AG04450 (cell line): ENCODE measurements at places on chromosomes 2 and 18.

DNA sequence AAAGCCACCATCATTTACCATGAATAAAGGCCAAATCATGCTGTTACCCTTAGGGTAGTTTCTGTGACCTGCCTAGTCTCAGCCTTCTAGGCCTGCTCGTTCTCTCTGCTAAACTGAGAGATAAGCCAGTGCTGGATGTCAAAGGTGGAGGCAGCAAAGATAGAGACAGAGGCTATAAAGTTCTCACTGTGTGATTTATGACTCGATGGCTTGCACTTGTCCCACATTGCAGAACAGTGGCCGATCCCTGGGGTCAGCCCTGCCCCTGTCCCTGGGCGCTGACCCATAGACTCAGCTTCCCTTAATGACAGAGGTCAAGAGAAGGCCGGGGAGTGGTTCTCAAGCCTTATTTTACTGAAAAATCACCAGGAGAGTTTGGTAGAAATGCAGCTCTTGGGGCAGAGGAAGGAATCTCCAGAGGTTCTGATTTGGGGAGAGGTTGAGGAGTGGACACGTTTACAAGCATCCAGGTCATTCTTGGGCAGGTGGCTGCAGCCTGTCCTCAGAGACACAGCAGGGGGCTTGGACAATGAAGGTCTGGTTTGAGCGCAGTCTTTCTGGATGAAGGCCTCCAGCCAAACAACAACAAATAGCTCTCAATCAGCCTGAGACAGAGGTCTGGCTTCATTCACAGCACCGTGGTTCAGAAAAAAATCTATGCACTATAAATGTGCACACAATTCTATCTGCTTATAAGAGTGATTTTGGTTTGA, 143.5 kb downstream of the ACKR3 start:
- DNase-seq = no peak

GRCh38 chr2:188265315-188265714, 26.4 kb upstream of the GULP1 start:
- DNase-seq = no peak

DNA sequence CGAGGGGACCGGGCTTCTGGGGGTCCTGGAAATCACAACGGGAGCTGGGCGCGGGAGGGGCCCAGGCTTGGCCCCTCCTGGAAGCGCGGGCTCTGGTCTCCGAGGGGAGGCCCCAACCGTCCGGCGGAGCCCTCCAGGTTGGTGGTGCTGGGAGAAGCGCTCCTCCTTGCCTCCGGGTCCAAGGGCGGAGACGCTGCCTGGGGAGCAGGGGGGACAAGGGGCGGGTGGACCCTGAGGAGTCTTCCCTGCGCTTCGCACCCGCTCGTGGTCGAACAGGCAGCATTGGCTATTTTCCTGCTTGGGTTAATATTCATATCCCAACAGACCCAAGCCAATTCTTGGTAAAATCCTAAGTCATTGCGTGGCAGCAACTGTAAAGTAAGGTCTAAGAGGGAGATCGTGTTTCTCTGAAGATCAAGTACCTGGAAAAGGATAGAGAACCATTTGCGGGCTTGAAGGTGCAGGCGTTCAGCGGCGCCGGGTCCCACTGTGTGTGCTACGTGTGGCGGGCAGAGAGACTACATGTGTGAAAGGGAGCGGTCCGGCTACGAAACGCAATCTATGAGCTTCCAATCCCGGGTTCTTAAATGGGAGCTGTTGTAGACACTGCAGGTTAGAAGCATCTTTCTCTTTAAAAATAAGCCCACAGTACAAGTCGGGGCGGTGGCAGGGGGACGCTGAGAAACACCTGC, 805 bp downstream of the CIDEA start:
- no peak for DNase-seq

DNA sequence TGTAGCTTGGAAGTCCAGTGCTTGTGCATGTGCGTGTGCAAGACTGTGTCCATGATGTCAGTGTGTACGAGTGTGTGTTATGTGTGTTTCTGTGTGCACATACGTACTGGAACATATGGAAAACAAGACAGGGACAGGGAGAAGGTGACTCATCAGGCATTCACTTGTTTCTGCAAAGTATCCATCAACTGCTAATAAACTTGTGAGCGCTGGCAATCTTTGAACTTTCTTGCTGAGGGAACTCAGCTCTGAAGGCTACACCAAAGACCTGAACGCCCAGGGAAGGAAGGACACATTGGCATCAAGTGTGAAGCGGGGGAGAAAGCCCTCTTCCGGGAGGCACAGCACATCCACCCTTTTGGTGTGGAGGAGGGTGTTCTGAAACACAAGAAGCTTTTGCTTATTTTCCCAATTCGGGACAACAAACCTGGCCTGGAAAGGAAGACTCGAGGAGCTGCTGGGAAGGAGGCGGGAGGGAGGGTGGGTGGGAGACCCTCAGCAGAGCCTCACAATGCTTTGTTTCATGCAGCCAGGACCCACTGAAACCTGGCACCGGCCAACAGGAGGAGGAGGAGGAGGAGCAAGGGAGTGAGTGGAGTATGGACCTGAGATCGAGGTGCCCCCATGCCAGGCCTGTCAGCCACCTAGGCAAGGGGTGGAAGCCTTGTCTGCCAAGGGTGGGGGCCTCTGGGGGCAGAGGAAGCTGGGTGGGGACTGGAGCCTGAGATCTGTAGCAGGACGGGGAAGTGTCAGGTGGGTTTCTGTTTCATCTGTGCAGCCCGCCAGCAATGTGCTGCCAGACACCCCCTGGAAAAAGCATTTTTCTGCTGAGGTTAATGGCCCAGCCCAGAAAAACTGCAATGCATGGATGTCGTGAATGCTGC, 26.8 kb downstream of the SMAD7 start:
- DNase-seq = no peak

DNA sequence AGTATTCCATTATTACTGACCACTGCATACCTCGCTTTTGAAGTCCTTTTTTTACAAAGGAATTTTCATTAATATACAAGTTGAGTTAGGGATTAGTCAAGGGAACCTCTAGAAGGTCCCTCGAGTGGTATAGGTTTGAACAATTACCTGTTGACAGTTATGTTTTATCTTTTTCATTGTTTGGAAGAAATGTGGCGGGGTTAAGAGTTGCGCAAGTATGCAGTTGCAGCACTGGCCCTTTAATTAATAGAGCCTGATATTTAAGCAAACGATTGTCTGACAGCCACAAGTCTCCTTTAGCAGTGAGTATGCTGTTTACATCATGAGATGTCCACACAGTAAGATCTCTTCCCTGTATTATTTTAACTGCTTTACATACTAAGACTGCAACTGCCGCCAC, 24.3 kb downstream of the KYNU start:
- no peak for DNase-seq

DNA sequence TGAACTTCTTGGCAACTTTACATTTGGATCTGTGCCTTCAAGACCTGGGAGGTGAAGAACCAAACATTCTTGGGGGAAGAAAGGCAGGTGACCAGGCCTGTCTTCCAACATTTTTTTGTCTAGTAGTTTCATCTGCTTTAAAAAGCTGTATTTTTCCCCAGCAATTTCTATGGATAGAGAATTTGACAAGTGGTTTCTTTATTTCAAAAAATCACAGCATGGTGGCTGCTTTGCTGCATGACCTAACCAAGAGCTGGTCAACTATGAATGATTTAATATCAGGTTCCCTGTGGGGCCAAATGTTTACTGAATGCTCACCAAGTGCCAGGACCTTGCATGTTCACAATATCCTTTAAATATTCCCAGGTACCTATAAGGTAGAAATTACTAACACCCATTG, 19.1 kb downstream of the LRP2 start:
- no peak for DNase-seq

DNA sequence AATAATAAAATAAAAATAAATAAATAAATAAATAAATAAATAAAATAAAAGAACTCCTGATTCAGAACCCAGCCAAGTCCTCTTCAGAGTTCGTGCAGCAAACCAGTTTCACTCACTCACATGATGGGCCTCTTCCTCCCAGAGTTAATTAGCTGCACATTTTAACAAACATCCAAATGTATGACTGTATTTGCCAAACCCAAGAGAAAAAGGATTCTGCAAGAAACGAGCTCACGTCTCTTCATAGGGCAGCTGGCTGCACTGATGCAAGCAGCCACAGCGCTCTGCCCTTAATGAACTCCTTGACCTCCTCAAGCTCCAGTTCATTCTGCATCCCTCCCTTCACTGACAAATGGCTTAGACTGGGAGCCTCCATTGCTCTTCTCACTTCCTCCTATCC, 55.1 kb downstream of the MREG start:
- DNase-seq = no peak

DNA sequence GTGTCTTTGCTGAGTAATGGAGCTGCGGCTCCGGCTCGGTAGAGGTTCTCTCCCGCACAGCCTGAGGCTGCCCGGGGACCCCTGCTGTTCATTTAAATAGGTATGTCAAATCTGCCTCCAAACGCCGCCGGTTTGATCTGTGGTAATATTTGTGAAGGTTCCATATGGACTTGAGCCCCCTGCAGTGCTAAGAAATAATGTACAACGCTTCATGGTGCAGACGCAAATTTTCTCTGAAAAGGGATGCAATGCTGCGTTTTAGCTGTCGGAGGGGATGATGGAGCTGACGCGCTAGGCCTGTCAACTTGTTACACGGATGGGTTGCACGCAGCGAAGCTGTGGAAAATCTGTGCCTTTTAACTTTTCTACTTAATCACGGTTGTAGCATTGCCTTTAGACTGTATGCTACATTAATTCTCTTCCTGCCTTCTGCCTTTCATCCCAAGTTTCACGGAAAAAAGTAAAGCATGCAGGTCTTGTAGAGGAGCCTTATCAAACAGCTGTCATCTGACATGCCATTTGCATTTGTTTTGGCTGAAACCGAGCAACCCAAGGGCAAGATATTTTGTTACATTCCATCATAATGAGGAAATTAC, 43.2 kb downstream of the MRPS9 start:
- no peak for DNase-seq

DNA sequence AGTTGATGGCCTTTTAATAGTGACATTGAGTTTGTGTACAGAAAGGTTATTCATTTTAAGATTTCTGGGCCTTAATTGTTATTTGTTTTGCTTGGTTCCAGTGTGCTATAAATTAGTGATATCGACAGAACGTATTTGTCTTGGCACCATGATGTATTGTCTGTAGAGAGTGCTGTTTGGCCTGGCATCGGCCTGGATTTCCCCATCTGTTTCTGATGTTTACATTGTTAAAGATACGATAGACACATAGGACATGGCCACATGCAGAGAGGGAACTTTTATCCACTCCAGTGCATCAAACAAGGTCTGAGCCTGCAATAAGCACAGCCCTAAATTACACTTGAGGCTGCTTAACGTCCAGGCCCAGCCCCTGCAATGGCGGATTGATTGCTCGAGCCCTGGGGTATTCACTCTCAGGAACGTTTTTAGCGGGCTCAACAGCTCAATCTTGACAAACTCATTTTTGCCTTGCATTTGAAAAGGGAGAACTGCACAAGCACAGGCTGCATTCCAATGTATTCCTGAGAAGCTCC, 144.7 kb downstream of the SLC4A3 start:
- DNase-seq = no peak

DNA sequence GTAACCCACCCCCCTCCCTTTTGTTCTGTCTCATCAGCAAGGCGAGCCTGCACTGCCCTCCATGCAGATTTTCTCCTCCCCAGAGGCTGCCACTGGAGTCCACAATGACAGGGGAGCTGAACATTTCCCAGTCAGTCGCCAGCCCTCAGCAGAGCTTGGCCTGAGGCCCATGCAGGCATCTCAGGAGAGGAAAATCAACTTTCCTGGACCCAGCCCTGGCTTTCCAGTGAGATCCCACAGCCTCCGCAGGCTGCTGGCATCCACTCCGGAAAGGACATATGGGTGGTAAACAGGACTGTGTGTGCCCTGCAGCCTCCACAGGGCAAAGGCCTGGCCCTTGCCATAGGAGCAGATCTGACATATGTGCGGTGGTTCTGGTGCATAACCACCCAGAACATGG, 253.8 kb downstream of the TNS1 start:
- DNase-seq = no peak

GRCh38 chr2:204042401-204042800, 105.8 kb downstream of the ICOS start:
- DNase-seq = no peak

- no peak for DNase-seq
These were observed 495.8 kb downstream of the NRXN1 start for GRCh38 chr2:50535971-50536759.

DNA sequence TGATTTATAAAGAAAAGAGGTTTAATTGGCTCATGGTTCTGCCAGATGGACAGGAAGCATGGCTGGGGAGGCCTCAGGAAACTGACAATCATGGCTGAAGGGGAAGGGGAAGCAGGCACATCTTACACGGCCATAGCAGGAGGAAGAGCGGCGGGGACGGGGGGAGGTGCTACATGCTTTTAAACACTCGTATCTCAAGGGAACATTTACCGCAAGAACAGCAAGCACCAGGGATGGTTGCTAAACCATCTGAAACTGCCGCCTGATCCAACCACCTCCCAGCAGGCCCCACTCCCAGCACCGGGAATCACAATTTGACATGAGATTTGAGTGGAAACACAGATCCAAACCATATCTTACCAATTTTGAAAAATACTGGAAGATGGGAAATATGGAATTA, 362.8 kb downstream of the FBXO15 start:
- DNase-seq = no peak

GRCh38 chr18:10329101-10329500, 125.3 kb upstream of the APCDD1 start:
- DNase-seq = no peak

DNA sequence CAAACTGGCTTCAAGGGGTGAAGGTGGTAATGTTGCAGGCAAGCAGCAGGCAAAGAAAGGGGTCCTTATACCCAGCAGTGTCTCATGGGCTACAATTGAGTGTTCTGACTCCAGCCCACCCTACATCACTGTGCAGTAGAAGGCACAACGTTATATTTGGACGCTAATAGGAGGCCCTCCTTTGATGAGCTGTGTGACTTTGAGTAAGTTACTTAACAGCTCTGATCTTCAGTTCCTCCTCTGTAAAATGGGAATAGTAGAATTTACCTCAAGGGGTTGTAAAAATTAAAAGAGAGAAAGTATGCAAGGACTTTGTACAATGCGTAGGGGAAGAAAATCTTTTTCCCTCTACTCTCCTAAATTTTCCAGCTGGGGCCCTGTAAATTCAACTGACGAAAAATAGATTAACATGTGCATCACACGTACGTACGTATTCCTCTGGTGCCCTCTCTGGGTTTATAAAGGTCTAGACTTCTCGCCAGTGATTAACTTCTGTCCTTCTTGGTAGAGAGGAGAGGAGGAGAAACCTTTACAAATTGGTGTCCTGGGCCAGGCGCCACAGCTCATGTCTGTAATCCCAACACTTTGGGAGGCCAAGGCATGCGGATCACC, 57.6 kb upstream of the REL start:
- DNase-seq = no peak

- no peak for DNase-seq
These were observed 418.0 kb upstream of the ST6GAL2 start for GRCh38 chr2:107303964-107304363.

GRCh38 chr2:124325667-124326440, 300.8 kb downstream of the CNTNAP5 start:
- DNase-seq = no peak
